ENCODE measurements at places on chromosomes 1 and 21.
A peak's percentile ranks its signal among the peaks of the same experiment; 100 is the strongest.

DNA sequence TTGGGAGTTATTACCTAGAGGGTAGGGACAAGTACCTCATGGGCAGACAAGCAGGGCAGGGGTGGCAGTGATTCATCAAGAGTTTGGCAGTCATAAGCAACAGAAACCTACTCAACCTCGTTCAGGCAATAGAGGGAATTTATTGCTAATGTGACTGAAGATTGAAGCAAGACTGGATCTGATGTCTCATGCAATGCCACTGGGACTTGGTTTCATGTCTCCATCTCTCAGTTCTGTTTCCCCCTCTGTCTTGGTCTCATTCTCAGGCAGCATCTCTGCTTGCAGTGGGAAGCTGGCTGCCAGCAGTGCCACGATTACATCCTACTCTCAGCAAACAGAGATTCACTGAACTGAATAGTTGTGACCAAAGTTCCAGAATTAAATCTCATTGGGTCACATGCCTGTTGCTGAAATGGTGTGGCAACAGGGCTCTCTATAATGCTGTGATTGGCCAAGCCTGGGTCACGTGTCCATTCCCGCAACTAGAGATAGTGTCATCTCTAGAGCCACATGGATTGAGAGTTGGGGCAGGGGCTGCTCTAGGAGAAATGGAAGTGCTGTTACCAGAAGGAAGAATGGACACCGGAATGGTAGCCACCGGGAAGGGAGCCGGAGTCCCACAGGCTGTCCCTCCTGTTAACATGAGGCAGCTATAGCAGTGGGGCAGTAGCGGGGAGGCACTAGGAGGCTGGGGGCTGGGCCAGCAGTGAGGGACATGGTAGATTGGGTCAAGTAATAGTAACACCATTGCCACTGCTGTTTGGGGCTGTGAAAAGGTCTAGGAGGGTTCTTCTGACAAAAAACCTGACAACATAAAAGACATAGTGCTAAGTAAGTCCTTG is 3.9 kb upstream of the CDC42 start:
- no peak for DNase-seq

GRCh38 chr1:70847013-70847412 is 200.6 kb downstream of the PTGER3 start:
- DNase-seq, result no peak

DNA sequence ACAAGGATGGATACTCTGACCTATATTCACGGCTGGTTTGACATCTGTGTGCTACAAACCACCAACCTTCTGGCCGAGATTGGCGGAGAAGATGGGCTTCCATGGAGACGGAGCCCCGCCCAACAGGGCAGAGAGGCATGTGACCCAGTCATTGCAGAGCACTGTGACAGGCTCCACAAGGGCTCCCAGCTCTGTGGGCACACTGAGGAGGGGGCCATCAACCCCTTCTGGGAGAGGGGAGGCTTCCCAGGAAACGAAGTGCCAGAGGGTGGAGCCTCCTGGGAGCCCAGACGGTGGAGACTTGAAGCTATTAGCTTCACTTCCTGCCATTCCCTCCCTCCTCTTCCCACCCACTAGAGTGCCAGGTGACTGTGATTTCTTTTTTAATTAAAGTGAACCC is 71.6 kb upstream of the IFFO2 start:
- DNase-seq, result no peak

GRCh38 chr1:181075766-181076350 is 12.6 kb upstream of the IER5 start:
- no peak for DNase-seq

GRCh38 chr1:94142022-94142421 is 21.1 kb upstream of the ABCA4 start:
- DNase-seq, result no peak

GRCh38 chr1:58401991-58402390 is 144.5 kb downstream of the OMA1 start:
- no peak for DNase-seq

- peak; percentile 84 for DNase-seq
Observed at GRCh38 chr1:160675641-160676410, 29.0 kb upstream of the SLAMF1 start.

GRCh38 chr1:173532237-173532636 is 55.1 kb downstream of the PRDX6 start:
- DNase-seq, result no peak

DNA sequence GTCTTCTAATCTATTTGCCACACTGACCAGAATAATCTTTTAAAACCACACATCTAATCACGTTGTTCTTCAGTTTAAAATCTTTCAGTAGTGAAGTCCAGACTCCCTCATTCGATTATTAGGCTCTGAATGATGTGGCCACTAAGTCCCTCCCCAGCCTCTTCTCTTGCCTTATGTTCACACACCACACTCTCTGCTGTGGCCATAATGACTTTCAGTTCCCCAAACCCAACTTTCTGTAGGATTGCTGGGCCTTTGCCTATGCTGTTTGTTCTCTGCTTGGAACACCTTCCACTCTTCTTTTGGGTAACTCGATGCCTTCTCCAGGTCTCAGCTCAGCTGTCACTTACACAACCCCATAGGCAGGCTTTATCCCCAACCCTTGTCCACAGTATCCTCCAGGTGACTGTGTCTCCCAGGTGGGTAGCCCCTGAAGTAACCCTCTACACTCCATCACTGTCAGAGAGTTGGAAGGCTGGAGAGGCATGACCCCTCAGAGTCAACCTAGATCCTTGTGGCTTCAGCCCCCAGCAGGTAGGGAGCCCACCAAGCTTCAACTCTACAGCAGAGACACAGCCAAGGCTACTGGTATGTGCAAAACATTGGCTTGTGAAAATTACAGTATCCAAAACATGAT is 8.4 kb upstream of the SLC37A1 start:
- peak; percentile 43 for DNase-seq

Data from activated CD8-positive, alpha-beta memory T cell treated with anti-CD3 and anti-CD28 coated beads for 24 hours (primary cell).